Left lung (tissue), 14 donors: ENCODE measurements at places on chromosomes 3 and 15.

DNA sequence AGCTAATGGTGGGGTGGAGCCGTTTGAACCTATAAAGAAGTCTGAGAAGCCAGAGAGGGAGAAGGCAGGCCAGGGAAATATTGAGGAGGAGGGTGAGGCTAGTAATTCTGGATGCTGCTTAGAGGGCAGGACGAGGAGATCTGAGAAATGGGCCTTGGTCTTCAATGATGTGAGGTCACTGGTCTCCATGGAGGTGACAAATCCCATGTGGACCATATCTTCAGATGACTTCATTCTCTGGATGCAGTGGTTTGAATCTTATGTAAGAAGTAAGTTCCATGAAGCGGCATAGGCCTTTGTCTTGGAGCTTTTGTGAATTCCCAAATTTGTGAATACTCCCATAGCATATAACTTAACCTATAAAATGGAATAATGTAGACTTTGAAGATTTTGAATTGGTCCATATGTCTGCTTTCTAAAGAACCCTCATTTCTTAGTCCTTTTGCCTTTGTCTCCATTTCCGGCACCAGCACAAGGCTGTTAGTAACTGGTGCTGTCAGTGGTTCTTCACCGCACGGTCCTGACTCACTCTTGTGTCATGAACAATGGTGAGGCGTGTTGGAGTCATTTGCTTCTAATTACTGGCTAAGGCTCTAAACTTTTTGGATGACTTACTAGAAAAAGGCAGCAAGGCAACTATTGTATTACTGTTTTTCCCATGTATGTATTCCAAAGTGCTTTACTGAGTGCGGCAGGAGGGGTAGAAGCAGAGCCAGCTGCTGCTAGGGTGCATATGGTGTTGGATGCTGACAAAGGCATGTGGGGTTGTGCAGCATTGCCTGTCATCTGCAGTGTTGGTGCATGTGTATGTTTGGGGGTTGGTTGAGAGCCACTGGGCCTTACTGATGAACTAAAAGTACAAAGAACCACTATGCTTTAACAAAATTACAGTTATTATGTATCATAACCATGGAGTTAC, 279.3 kb upstream of the C2CD4B start:
- DNase-seq = peak; percentile 59

DNA sequence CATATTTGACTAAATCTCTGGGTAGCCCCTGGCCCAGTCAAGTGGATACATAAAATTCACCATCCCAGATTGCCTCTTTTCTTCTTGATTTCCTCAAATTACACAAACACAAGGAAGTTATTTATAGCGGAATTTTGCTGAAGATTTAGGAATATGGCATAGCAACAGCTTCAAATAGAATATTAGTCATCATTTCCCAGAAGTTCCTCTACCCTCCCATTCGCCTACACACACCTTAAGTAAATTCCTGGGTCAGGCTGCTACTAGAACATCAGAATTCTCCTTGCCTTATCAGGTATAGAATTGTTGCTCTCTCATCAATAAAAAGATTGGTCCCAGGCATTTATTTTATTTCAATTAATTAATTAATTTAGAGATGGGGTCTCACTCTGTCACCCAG, 31.6 kb downstream of the MESD start:
- no peak for DNase-seq

GRCh38 chr15:31339558-31339895, 12.9 kb downstream of the KLF13 start:
- DNase-seq = no peak

- DNase-seq = no peak
These were observed 12.0 kb upstream of the NMNAT3 start for GRCh38 chr3:139689708-139690228.

- DNase-seq = no peak
These were observed 351.8 kb downstream of the ZIC1 start for GRCh38 chr3:147760941-147761340.

DNA sequence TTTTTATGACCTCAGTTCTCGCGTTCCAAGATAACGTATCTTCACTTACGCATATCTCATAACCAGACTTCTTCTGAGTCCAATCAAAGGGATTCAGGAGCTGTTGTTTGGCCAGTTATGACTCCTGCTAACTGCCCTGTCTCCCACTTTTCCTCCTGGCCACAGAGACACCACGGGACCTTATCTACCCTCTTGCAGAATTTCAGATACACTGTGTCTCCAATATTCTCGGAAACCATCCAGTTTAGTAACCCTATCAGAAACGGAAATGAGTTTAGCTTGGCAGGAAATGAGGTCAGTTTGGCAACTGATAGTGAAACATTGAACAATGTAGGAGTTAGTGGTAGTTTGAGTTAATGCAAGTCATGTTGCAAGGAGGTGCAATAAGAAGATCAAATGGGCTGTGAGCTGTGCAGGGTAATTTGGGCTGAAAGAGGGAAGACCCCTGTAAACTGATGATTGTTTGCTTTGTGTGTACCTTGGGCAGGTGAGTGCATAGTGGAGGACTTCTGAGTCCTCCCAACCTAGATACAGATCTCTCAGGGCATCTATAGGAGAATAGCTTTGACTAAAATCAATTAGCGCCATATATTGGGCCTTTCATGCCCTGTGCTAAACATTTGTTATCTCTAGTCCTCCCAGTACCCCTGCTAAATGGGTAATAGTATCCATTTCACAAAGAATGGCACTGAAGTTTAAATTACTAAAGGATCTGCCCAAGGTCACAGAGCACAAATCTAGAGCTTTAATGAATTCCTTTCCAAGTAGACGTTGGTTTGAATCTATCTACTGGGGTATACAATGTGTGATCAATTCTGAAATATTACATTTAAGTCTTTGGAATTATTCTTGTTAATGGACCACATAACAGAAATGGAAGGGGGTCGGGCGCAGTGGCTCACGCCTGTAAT, 41.3 kb upstream of the PIK3CB start:
- DNase-seq = no peak

- DNase-seq = no peak
These were observed 95.1 kb downstream of the RPL39L start for GRCh38 chr3:187044206-187044605.

DNA sequence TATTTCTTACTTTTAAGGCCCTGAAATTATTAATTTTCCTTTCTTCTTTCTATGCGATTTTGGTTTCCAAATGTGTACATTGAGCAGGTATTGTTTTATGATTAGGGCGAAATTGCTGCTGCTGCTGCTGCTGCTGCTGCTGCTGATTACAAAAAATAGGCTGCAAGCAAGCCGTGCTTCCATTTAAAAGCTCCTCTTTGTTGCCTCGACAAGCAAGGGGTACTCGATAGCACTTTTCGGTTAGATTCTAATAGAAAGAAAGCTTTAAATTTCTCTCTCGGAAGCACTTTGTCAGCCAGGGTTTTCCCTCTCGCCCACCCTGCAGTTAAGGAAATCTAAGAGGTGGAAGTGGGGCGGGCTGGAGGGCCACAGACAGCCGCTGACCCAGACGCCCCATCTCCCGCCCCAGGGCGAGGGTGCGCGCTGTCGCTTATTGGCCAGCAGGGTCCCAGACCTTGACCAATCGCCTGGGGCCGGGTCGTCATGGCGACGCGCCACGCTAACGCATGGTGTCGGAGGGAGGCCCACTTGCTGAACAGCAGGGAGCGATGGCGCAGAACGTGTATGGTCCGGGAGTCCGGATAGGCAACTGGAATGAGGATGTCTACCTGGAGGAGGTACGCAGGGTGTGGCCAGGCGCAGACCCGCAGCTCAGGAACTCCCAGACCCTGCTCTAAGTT, at the start of gene CFAP161:
CFAP161 (plus strand) TSS at position 489 of the 680 bp plus-strand sequence; CDS start at position 549, 60 bp downstream.
- peak; percentile 78 for DNase-seq

DNA sequence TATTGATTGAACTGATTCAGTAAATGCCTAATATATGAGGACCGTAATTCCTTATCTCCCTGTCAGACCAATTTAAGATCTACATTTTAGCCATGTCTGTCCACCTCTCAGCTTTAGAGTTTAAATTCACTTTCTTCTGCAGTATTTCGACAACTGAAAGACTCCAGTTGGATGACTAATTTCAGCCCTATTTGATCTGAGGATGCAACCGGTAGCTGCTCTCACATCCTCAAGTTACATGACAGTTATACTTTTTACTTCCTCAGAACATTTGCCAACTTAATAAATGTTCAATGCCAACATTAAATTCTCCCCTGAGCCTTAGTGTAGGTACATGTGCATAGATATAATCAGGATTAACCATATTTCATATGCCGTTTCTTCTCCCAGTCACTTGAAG, 2.5 kb upstream of the HHLA2 start:
- no peak for DNase-seq

DNA sequence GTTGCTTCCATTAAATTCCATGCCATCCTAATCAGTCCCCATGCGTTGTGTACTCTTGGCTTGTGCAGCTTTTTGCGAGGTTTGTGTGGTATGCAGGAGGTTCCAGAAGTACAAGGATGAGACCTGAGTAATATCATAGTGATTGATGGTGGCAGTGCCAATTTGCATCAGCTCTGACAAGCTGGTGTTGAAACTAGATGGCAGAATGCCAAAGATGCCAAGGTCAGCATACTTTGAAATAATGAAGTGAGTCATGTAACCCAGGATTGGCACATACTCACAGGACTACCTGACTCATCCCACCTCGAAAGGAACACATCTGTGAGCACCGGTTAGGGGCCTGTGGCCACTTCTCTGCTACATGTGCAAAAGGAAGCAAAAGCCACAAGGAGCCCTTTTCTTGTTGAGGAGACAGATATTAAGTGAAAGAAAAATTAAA, 14.3 kb downstream of the KAT2B start:
- no peak for DNase-seq

DNA sequence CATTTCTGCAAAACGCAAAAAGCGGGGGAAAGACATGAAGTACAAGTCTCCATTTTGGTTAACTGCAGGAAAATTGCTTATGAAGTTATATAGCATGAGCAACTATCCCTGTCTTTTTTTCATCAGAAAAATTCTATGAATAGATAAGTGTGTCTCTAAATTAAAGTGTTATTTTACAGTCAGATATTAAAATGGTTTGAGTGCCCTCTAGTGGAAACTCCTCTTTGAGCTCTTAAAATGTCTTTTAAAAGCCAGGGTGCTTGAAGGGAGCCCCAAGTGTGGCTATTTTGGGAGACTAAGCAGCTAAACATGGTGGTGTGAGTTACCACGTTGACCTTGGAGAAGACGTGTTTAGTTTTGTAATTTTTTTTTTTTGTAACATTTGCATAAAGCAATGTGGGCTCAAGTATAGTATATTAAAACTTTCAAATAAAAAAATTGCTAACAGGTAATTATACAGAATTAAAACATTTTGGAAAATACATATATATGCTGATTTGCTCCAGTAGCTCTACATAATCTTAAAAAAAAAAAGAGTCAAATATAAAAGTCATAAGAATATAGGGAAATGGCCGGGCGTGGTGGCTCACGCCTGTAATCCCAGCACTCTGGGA, 77.2 kb downstream of the PPP2R3A start:
- DNase-seq = no peak

DNA sequence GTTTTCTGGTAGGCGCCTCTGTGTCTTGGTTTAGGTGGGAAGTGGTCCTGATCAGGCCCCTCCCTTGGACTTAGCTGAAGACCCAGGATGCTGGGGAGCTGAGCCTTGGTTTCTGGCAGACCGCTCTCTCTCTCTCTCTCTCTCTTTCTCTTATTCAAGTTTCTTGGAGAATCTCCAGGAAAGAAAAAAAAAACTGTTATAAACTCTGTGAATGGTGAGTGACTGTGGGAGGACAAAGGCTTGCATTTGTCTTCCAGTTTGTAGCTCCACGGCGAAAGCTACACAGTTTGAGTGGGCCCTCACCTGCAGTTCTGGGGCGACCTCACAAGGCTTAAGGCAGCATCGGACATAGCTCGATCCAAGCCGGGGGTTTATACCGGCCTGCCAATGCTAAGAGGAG, 7.5 kb downstream of the DET1 start:
- DNase-seq = no peak

DNA sequence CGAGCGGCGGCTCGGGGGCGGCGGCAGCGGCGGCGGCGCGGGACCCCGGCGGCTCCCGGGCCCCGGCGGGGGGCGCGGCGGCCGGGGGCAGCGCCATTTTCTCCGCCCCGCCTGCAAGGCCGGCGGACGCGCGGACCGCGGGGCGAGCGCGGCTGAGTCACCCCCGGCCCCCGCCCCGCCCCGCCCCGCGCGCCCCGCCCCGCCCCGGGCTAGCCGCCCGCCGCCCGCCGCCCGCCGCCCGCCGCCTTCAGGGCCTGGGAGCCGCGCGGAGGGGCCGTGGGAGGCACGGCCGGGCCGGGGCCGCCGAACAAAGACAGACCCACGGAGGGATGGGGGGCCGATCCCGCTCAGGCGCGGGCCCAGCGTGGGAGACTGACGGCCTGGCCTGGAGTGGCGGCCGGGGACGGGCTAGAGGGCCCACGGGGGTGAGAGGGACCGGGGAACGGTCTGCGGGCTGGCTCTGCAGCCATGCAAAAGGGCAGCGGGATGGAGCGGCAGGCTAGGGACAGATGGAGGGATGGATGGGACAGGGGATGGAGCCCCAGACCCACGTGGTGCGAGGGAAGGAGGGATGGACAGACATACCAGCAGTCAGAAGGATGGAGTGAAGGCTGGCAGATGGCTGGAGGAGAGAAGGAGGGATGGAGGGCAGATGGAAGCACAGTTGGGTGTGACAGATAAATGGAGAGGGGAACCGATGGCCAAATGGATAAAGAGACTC, at the start of gene EIF4E3:
EIF4E3 (minus strand) TSS at position 132 of the 721 bp plus-strand sequence; CDS start at position 97, 35 bp downstream.
- peak; percentile 43 for DNase-seq

DNA sequence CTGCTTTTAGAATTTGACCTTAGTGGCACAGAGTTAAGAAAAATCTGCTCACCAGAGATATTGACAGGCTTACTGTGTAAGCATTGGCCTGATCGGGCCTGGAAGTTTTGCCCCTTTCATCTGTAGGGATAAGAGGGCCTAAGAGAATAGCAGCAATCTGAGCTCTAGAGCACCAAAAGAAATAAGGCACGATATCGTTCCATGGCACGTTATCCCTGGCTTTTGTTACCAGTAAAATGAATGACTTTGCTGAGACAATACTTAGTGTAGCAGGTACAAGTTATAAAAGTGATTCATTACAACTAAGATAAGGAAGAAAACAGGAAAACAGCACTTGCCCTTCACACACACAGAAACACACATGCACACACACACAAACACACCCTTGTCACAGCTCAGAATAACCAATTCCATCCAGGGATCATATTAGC, 5.0 kb downstream of the THBS1 start:
- no peak for DNase-seq

DNA sequence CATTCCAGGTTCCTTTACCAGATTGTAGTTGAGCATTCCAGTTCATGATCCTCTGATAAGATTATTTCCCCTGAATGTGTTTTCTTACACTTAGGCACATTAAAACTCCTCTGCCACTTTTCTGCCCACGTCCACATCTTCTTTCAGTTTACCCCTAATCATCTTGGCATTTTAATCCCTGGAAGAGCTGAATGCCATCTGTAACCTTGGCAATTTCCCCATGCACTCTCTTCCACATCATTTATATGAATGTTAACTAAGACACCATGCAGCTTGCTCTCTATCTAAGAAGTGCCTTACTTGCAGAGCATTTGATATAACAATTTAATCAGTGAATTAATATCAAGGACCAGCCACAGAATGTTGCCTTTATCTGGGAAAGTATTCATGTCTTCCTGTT, 25.8 kb downstream of the TIMP4 start:
- DNase-seq = no peak

- no peak for DNase-seq
These were observed 2.6 kb downstream of the TBCCD1 start for GRCh38 chr3:186564586-186564985.
